ENCODE measurements at places on chromosomes 5 and 9.
A peak's percentile ranks its signal among the peaks of the same experiment; 100 is the strongest.

- DNase-seq, result no peak
Measured at GRCh38 chr5:6492934-6493333, 44.3 kb downstream of the UBE2QL1 start.

GRCh38 chr9:125694478-125694877 lies 12.5 kb downstream of the MAPKAP1 start:
- DNase-seq, result no peak

DNA sequence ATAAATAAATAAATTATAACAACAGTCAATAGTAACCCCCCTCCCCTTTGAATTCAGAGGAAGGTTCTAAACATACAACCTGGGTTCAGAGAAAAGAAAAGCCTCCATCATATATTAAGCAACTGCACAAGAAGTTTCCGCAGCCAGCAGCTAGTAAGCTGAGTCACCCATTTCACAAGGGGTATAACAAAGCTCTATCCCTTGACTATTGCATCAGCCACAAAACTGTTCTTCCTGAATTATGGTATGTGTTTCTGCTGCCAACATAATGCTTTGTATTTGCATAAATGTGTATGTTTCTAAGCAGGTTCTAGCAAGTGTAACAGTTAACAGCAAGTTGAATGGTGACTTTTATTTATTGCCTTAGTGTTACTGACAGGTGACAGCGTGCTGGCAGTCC lies 6.8 kb upstream of the CEP120 start:
- DNase-seq, result no peak

- peak; percentile 43 for DNase-seq
Measured at GRCh38 chr5:59712836-59713497, 180.6 kb downstream of the PDE4D start.

- DNase-seq, result no peak
Measured at GRCh38 chr5:133128066-133128465, 76.3 kb downstream of the HSPA4 start.

DNA sequence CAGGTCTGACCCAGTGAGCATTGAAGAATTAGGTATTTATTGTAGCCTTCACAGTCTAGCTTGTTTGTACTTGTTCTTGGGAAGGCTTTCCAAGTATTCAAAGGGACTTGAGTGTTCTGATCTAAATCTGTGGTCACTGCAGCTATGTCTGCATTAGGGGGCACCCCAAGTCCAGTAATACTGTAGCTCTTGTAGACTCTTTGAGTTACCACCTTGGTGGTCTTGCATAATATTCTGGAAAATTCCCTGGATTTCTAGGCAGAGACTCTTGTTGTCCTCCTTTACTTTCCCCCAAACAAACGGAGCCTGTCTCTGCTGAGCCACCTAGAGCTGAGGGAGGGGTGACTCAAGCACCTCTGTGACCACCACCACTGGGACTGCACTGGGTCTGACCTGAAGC lies 149.5 kb upstream of the DHFR start:
- no peak for DNase-seq

- no peak for DNase-seq
Measured at GRCh38 chr5:158563760-158564390, 535.8 kb downstream of the EBF1 start.
